Upper lobe of right lung (tissue), 1 donor: ENCODE measurements at places on chromosomes 1 and 21. TPM values are rescaled to one million over a fixed set of nuclear protein-coding genes. Genes with fewer than 3 reads are reported as not detected.
A peak's percentile ranks its signal among the peaks of the same experiment; 100 is the strongest.

- DNase-seq = peak; percentile 71
These were observed 72.5 kb downstream of the NDUFS5 start for GRCh38 chr1:39098546-39099250.

GRCh38 chr1:219271818-219272535 is 98.3 kb downstream of the LYPLAL1 start:
- no peak for DNase-seq

- DNase-seq = no peak
These were observed 112.5 kb downstream of the TAS1R2 start for GRCh38 chr1:18746981-18747380.

- no peak for DNase-seq
These were observed 1.0 kb downstream of the TP53BP2 start for GRCh38 chr1:223844787-223845036.

- no peak for DNase-seq
These were observed 568.2 kb upstream of the ZP4 start for GRCh38 chr1:238458899-238459298.

Gene SYT2
- total RNA-seq = 0.06 TPM

Gene KCNT2
- 8.1 TPM for total RNA-seq

DNA sequence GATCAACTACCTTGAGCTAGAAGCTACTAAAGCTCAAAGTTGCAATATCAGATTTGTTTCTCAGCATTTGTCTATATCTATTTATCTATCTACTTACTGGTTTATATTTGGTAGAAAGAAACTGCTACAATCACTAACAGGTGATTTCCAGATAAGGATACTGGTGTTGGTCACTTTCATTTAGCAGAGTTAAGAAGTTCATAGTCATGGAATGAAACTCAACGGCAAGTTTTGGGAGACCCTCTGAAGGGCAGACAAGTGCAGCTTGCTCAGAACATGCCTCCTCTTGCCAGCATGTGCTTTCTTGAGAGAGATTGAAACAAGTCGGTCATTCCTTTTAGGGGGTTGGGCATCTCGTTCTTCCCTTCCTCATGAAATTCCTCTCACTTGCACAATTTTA is 296.5 kb downstream of the GRIK1 start:
- no peak for DNase-seq

Gene RPS6KC1
- total RNA-seq = 15.1 TPM

Gene ADAM30
- total RNA-seq = not detected
